ENCODE measurements at places on chromosomes 5 and 9.
A peak's percentile ranks its signal among the peaks of the same experiment; 100 is the strongest.

GRCh38 chr5:173035904-173036707, 20.0 kb upstream of the CREBRF start:
- DNase-seq, result no peak

GRCh38 chr5:3538886-3539285, 56.7 kb upstream of the IRX1 start:
- DNase-seq, result no peak

DNA sequence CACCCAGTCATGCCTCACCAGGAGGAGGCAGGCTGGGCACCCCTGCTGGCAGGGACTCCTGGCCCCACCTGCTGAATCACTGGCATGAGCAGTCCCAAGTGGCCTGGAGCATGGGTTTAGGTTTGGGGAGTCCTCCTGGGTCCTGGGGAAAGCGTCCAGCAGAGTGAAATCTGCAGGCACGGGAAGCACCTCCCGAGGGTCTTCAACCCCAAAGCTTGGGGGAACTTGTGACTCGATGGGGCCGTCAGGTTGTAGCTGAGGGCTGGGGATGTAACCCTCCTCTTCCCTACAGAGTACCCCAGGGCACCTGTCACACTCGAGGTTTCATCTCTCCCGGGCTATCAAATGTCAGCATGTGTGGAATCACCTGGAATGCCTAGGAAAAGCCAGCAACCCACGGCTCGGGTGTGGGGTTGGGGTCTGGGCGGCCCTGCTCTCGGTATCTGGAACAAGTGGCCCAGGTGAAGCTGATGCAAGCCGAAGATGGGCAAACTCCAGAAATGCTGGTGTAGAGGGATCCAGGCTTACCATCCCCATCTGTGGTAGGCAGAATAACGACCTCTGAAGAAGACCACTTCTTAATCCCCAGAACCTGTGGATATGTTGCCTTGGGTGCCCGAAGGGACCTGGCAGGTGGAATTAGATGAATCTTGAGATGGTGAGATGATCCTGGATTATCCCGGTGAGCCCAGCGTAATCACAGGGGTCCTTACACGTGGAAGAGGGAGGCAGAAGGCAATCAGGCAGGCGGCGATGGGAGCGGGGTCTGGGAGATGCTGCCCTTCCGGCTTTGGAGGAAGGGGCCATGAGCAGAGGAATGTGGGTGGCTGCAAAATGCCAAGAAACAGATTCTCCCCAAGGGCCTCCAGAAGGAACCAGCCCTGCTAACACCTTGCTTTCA, 6.1 kb upstream of the RASGEF1C start:
- DNase-seq, result no peak

- DNase-seq, result no peak
Measured at GRCh38 chr9:98942906-98943681, 613 bp upstream of the COL15A1 start.

DNA sequence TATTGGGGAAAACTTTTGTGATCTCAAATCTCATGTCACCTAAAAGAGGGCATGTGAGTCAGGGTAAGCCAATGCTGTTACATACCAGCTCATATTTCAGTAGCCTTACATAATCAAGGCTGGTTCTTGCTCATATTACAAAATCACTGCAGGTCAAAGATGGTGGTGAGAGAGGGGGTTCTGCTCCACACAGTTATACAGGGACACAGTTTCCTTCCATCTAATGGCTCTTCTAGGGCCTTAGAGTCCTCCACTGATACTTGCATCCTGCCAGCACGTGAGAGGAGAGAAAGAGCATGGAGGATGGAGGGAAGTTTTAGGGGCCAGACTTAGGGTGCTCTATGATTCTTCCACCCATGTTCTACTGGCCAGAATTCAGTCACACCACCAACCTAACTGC, 130.0 kb downstream of the LIFR start:
- no peak for DNase-seq

DNA sequence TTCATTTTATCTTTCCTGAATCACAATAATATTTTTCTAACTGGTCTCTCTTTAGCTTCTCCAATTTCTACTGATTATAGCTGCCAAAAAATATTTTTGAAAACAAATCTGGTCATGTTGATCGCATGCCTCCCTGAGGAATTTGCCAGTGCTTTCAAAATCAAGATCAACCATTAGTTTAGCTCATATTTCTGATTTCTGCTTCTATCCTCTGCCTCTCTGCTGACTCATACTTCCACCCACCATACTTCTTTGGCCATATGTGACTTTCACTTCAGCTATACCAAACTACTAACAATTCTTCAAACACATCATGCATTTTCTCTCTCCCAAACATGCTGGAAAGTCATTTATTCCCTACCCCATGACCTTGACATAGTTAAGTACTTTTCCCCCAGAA, 636.5 kb downstream of the TLE1 start:
- no peak for DNase-seq

DNA sequence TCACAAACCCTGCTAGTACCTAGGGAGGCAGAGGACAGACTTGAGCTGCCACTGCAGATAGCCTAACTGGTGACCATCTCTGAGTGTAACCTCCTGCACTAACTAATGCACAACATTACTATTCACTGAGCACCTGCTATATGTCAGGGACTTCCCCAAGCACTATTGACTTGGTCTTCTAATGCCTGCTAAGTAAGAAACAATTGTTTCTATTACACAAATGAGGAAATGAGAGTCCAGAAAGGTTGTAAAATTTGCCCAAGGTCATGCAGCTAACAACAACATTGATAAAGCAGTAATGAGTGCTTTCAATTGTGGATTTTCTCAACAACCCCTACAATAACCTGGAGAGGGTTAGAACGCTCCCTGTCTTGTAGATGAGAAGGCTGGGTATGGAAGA, 183.7 kb downstream of the ZNF462 start:
- no peak for DNase-seq

DNA sequence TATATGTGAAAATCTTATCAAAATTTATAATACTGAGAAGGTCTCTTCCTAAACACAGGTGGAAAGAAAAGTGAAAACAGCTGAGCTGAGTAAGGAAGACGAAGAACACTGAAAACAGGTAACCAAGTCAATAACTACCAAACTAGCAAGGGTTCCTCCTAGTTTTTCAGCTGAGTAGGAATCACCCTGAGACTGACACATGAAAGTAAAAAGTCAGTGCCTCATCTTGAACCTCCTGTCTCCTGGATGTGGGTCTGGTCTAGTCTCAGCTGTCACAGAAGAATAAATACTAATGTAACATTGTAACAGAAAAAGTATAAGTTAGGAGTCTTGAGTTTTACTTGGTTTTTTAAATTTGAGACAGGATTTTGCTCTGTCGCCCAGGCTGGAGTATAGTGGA, 121.0 kb downstream of the MEF2C start:
- DNase-seq, result no peak

- DNase-seq, result no peak
Measured at GRCh38 chr5:116135344-116135743, 50.5 kb downstream of the COMMD10 start.

GRCh38 chr5:123949807-123950340, 437.9 kb downstream of the CSNK1G3 start:
- DNase-seq, result no peak

DNA sequence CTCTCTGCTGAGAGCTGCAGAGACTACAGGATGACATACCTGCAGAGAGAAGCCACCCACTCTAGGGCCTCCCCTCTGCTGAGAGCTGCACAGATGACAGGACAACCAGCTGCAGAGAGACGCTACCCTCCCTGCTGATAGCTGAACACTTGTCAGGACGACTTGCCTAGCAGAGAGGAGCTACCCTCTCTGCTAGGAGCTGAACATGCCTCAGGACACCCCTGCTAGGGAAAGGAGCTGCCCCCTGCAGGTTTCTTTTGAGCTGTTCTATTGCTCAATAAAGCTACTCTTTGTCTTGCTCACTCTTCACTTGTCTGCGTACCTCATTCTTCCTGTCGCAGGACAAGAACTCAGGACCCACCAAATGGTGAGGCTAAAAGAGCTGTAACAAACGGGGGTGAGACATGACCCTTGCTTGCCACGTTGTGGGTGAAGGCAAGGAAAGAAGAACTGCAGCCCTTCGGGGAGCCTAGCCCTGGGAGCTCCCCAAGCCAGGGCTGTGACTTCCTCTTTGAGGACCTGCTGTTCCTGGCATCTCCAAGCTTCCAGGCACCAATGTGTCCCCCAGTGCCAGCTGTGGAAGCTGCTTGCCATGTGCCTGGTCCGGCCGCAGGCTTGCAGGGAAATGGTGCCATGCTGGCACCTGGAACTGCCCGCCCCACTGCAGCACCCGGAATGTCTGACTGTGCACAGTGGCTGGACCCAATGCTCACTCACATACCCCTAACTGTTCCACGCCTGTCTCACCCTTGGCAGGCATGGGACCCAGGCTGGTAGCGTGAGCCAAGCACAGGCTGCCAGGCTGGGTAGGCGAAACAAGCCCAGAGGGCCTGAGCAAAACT, 5.1 kb upstream of the TESK1 start:
- DNase-seq, result no peak

GRCh38 chr5:84430863-84431663, 46.4 kb upstream of the EDIL3 start:
- DNase-seq, result no peak

DNA sequence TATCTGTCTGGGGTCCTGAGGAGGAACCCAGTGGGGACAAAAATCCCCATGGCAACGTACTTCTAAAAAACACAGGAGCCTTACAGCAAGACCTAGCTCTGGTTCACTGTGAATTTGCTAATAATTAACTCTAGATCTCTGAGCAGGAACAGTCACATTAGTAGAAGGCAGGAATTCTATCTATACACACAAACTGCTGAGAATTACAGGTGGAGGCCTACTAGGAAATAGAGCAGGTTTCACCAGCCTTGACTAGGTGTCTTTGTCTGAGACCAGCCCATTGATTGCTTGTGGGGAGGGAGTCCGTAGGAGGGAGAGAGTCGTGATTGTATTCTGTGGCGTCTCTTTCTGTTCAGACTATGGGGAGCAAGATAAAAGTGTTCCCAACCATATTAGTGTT, 44.8 kb downstream of the PRLR start:
- DNase-seq, result no peak

GRCh38 chr9:126317513-126317912, 9.1 kb upstream of the MVB12B start:
- peak; percentile 24 for DNase-seq

- DNase-seq, result no peak
Measured at GRCh38 chr9:129382281-129383018, 204.4 kb upstream of the IER5L start.

- no peak for DNase-seq
Measured at GRCh38 chr9:111197256-111197655, 132.8 kb downstream of the OR2K2 start.

GRCh38 chr5:166860426-166860825, 1431.0 kb upstream of the WWC1 start:
- DNase-seq, result no peak

DNA sequence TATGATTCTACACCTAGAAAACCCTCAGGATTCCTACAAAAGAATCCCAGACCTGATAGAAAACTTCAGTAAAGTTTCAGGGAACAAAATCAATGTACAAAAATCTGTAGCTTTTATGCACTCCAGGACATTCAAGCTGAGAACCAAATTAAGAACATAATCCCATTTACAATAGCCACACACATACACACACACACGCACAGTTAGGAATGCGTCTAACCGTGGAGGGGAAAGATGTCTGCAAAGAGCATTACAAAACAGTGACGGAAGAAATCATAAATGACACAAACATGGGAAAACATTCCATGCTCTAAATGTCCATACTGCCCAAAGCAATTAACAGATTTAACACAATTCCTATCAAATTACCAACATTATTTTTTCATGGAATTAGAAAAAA, 51.4 kb upstream of the CAST start:
- DNase-seq, result no peak

DNA sequence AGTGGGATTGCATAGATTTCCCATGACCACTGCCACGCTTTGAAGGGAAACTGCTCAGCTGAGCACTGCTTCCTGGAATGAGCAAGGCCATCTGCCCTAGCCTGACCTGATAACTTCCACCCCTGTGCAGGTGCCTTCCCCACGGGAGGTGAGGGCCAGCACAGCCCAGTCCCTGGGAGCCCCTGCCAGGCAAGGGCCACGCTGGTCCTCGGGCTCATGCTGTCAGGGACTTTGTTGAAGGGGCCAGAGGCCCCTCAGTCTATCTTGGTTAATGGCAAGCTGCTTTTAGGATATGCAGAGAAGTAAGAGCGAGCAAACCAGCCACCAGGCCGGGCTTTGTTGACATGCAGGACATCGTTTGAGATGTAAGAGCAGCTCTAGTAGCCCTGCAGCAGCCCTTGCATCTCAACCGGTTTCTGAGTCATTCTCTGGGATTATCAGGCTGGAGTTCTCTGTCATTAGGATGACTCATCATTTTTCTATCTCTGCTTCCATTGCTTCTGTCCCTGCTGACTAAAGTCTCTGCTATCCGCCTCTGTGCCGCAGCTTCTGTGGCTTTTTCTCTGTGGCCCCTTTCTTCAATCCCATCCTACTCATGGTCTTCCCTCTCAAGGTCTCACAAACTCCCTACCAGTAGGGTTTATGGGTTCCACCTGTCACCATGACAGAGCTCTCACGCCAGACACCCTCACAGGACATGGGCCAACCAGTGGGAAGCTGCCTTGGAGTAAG, 30.6 kb upstream of the IQGAP2 start:
- DNase-seq, result no peak

DNA sequence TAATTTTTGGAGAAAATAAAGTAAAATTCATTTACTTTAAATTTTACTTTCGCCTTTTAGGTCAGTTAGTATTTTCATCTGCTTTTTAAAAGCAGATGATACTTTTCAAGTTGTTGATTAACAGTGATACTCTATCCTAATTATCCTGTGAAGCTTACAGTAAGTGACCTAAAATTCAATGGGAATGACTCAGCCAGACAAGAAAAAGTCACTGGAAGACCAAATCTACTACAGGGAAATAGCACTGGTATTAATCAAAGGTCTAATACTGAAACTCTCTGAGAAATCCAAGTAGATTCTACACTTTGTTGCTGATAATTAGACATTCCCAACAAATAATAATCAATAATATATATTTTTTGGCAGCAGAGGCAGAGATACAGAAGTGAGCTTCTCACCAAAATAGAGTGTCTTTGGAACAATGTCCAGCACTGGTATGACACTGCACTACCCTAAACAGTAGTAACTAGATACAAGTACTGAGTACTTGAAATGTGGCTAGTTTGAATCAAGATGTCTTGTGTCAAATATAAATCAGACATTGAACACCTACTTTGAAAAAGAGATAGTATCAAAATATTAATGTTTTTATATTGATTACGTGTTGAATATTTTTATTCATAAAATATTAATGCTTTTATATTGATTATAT, 22.8 kb upstream of the ELL2 start:
- DNase-seq, result no peak

GRCh38 chr5:6194261-6194875, 184.0 kb downstream of the MED10 start:
- DNase-seq, result no peak

GRCh38 chr5:5645198-5645597, 222.7 kb downstream of the ICE1 start:
- no peak for DNase-seq

GRCh38 chr5:136375920-136376319, 10.6 kb upstream of the TRPC7 start:
- no peak for DNase-seq

- no peak for DNase-seq
Measured at GRCh38 chr5:77308154-77308960, 97.9 kb downstream of the PDE8B start.

GRCh38 chr9:117682955-117683710, 21.1 kb upstream of the TLR4 start:
- DNase-seq, result no peak

Data from stimulated activated naive CD4-positive, alpha-beta T cell (primary cell).